SW 1271 (cell line): ENCODE measurements at places on chromosomes 11 and 22.

- no peak for DNase-seq
Observed at GRCh38 chr22:48706934-48707762, 1120.5 kb downstream of the BRD1 start.

GRCh38 chr11:103396237-103396636, 287.0 kb downstream of the DYNC2H1 start:
- no peak for DNase-seq

GRCh38 chr11:18319914-18320313, 2.0 kb downstream of the HPS5 start:
- no peak for DNase-seq

DNA sequence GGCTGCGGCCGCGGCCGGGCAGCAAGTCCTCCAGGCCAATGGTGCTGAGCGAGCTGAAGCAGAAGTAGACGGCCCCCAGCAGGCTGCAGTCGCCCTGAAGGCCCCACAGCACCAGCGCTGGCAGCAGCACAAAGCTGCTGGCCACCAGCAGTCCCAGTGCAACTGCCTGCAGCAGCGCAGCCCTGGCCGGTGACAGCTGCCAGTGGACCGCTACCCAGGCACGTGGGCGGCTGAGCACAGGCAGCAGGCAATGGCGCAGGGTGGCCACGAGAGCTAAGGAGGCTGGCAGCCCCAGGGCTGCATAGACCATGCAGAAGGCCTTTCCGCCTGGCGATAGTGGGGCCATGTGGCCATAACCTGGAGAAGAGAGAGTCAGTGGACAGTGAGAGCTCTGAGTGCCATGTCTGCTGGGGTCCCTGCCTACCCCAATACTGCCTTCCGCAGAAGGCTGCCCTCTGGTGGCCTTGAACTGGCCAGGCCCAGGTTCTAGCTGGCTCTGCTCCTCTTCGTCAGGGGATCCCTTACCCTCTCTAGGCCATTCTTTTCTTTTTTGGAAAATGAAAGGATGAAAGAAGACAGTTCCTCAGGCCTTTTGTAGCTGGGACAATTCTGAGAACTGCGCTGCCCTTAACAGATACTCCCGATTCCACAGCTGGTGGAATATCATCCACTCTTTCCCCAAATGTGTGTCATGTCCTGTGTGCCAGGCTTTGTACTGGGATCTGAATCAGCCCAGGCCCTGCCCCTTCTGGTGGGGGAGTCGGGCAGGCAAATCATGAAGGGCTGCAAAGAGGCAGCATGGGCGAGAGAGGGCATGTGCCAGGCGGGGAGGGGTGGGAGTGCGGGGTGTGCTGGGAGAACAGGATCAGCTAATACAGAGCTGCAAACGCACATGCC, 1.8 kb downstream of the KCNK7 start:
- no peak for DNase-seq

DNA sequence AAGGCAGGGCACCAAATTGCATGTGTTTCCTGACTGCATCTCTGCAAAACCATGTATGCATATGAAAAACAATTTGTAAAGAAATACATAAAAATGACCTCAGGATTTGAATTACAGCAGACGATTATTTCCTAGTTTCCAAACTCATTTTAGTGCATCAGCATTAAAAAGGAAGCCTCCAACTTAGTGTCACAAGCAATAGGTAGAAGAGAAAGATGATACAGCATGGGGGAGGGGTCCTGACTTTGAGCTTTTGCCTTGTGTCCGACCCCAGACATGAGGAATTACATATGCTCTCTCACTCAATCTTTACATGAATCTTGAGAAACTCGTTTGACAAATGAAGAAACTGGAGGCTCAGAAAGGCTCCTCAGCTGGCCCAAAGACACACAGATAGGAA, 294.6 kb upstream of the NARS2 start:
- DNase-seq: no peak

- DNase-seq: no peak
Observed at GRCh38 chr11:77501758-77502157, 27.9 kb upstream of the PAK1 start.

GRCh38 chr11:75831915-75832502, 17.0 kb downstream of the UVRAG start:
- DNase-seq: no peak

- DNase-seq: no peak
Observed at GRCh38 chr11:34308913-34309585, 48.8 kb downstream of the ABTB2 start.

GRCh38 chr11:116513894-116514293, 258.9 kb downstream of the BUD13 start:
- DNase-seq: no peak

DNA sequence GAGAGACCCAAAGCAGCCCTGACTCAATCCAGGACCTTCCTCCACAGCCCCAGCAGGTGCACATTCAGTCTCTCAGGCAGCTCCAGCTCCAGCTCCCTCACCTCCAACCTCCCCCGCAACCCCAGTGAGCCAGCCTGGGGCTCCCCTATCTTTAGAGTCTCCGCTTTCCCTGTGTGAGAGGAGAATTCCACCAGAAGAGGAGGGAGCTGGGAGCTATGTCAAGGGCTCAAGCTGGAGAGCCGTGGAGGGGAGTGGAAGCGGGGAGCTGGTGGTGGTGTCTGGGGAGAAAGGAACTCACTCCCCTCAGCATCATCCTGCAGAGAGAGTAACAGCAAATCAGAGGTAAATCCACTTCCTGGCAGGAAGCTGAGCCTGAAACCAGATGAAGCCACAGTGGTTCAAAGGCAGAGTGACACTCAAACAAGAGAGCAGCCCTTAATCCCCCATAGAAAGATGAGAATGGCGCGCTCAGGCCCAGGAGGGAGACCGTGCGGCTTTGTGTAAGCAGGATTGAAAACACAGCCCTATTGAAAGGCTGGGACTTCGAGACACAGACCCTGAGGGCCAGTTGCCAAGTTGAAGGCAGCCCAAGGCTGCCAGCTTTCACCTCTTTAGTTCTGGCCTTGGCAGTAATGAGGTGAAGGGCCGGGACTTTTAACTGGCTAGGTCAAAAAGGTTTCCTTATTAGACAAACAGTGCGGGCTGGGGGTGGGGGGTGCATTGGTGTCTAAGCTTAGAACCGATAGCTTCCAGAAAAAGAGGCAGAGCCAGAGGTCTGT, 21.4 kb upstream of the CDON start:
- DNase-seq: no peak

- no peak for DNase-seq
Observed at GRCh38 chr22:45731041-45731797, 59.6 kb downstream of the ATXN10 start.

GRCh38 chr11:20363500-20364340, at the start of gene HTATIP2:
HTATIP2 (plus strand) TSS chr11:20363714; CDS start chr11:20364238, 524 bp downstream.
- DNase-seq: peak; percentile 29

GRCh38 chr11:61539006-61539405, 30.5 kb downstream of the LRRC10B start:
- no peak for DNase-seq

DNA sequence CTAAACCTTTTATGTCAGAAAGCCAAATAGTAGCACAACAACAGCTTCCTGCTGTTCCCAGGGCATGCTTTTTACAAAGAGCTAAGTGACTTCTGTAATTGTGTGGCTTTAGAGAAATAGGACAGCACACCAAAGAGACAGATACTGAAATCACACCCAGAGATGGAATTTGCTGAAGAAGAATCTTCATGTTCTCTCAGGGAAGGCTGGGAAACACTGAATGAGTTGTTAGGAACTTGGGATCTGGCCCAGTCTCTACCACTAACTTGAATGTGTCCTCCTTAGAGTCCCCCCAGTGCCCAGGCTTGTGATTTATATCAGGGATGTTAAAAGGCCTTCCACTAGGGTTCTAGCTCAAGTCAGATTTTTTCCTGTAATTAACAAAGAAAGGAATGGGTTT, 175.2 kb downstream of the DBX1 start:
- no peak for DNase-seq

DNA sequence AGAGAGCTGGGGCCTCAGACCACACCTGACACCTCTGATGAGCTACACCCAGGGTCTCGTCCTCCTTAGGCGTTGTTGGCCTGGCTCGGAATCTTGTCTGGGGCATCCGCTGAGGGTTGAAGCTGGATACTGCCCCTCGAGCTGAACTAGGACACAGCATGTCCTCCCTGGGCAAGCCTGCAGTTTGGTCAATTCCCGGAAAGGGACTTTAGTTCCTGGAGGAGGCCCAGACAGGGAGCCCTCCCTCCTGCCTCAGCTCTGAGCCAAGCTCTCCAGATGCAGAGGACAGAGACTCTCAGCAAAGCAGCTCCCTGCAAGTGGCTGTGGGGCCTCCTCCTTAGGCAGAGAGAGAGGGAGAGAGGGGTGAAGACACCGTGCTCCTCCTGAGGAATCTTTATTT, 4.9 kb downstream of the APOL3 start:
- DNase-seq: no peak

DNA sequence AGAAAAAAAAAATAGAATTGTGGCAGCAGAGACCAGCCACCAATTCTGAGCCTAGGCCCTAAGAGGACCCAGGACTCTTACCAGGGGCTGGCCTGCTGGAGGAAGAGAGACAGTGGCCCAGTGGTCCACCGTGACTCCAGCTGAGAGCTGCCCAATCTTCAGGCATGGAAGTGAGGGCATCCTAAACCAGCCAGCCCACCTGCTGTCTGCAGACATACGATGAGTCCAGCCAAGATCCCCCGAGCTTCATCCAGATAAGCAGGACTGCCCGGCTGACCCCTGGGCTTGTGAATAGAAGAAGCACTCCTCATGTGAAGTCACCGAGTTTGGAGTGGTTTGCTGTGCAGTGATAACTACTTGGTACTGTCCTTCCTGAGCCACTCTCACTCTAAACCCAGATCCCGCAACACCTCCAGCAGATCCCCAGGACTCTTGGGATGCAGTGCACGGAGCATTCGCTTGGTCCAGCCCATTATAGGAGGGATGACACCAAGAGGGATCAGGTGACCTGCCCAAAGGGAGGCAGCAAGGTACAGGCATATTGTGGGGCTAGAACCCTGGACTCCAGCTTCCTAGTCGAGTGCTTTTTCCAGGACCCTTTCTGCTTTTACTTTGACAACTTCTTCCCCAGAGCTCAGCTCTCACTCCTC, 41.7 kb upstream of the FGF3 start:
- no peak for DNase-seq

DNA sequence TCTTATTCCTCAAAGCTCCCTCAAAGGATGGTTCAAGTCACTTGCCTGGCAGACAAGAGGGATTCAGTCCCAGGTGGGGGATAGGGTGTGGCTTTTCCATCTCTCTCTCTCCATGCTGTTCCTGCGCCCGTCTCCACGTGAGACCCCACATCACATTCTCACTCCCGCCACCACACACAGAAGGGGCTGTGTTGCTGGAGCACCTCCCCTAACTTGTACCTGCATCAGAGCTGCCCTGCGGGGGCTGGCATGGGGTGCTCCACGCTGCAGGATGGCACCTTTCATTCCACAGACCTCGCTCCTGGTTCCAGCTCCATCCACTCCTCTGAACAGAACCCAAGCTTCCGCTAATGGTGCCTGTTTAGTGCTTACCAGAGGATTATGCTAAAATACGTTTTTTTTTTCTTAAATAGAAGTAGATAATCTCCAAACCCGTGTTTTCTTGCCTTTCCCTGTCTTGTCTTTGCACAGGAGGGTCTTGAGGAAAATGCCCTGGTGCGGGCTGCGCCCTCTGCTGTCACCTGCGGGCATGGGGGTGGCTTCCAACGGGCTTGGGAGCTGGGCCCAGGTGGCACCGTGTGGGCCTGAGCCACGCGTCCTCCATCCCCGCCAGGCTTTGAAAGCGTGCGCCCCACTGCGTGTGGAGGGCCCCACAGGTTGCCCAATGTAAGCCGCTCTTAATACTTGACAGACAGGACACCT, 985.6 kb downstream of the BRD1 start:
- DNase-seq: no peak

GRCh38 chr11:67071420-67072284, 15.0 kb downstream of the RHOD start:
- DNase-seq: no peak

DNA sequence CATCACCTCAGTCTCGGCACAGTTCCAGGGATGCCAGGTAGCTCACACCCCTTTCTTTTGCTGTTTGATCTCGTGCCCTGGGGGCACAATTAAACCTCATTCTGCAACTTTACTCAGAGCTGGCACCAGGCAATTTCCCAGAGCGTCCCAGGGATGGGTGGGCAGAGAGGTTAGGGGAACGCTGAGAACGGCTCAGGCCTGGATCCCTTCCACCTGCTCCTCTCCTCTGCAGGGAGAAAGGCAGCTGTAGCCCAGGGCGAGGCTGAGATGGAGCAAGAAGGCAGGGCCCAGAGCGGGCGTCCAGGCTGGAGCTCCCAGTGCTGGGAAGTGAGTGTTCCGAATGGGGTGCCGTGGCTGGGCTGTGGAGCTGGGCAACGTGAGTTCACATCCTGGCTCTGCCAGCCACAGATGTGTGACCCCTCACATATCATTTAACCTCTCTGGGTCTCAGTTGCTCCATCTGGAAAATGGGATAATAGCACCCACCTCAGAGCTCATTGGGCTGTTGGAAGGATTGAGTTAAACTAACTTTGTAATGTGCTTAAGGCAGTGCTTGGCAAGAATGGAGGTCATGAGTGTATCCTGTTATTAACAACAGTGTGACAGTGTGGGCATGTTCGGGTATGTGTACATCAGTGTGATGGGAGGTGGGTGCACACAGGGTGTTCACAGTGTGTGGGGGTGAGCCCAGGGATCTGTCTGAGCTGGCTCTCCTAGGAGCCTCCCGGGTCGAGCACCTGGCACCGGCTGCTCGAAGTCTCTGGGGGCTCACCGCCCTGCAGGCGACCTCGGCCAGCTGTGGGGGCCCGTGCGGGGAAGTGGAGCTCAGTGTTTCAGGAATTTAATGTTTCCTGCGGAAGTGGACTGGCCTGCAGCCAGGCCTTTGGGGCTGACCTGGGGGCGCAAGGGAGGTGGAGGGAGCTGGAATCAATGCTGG, 15.5 kb downstream of the OTUB1 start:
- no peak for DNase-seq

DNA sequence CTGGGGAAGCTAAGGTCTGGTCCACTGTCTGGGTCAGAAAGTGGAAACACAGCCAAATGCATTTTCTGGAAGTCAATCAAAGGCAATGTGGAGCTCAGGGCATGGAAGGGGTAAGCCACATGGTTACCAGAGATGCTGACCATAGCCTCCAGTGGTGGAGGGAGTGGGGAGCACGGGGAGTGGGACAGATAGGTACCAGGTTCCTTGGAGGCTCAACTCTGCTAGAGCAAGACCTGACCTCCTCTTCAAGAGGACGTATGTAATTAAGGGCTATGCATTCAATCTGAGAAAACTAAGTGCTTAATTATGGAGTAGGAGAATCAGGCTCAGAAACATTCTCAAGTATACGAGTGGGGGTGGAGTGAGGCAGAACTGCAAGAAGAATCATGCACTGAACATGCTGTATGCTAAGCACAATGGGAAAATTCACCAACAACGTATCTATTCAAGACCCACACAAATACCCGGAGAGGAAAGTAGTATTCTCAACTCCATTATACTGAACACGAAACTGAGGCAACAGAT, 65.2 kb upstream of the PHOX2A start:
- no peak for DNase-seq
